ENCODE measurements at places on chromosomes 4 and X.
A peak's percentile ranks its signal among the peaks of the same experiment; 100 is the strongest.

GRCh38 chr4:181548873-181549575 is 694.2 kb upstream of the TENM3 start:
- DNase-seq = no peak

DNA sequence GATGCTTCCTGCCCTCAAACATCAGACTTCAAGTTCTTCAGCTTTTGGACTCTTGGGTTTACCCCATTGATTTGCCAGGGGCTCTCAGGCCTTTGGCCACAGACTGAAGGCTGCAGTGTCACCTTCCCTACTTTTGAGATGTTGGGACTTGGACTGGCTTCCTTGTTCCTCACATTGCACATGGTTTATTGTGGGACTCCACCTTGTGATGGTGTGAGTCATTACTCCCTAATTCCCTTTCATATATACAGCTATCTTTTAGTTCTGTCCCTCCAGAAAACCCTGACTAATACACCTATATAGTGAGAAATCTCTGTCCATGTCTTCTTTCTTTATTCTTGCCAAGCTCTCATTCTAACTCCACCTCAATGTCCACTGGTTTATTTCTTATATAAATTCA is 736.9 kb upstream of the HS3ST1 start:
- no peak for DNase-seq

DNA sequence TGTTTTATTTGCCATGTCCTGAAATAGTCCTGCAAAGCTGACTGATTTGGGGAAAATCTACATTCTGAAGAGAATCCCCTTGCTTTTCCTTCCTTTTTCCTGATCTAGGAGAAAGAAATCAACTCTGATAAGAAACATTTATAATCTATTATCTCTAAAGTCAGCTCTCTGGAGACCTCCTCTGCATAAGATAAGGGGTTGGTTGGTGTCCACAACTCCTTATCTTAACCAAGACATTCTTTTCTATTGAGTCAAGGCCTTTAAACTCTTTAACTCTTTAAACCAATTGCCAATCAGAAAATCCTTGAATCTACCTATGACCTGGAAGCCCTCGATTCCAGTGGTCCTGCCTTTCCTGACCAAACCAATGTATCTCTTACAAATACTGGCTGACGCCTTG is 373.6 kb upstream of the RASGEF1B start:
- DNase-seq = no peak

GRCh38 chr4:182649698-182650477 is 267.3 kb downstream of the DCTD start:
- DNase-seq = no peak

GRCh38 chr4:94363136-94363655 is 20.6 kb upstream of the HPGDS start:
- no peak for DNase-seq

- DNase-seq = no peak
Observed at GRCh38 chr4:146486565-146486964, 35.2 kb downstream of the SLC10A7 start.

DNA sequence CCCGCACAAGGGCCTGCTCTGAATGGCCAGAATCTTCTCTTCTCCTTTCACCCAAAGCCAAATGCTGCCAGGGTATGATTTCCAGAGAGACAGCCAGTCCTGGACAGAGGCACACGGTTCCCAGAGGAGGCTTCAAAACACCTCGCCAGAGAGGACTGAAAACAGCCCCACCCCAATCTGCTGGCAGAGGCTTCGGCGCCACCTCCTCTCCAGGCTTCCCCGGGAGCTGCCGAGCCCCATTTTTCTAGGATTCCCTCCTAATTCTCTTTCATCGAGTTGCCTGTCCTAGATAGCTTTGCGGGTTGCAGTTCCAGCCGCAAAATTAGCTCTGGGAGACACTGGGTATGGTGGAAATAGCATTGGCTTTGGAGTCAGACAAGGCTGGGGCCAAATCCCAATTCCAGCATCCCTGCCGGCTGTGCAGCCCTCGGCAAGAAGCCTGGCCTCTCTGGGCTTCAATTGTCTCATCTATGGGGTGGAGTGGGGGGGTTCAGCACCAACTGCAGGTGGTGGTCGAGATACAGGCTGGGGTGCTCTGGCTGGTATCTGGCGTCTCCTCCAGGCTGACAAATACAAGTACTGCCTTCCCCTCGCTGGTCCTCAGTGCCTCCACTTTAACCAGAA is 22.6 kb downstream of the PPP2R2C start:
- no peak for DNase-seq

- no peak for DNase-seq
Observed at GRCh38 chrX:43998374-43998773, 25.2 kb upstream of the NDP start.

DNA sequence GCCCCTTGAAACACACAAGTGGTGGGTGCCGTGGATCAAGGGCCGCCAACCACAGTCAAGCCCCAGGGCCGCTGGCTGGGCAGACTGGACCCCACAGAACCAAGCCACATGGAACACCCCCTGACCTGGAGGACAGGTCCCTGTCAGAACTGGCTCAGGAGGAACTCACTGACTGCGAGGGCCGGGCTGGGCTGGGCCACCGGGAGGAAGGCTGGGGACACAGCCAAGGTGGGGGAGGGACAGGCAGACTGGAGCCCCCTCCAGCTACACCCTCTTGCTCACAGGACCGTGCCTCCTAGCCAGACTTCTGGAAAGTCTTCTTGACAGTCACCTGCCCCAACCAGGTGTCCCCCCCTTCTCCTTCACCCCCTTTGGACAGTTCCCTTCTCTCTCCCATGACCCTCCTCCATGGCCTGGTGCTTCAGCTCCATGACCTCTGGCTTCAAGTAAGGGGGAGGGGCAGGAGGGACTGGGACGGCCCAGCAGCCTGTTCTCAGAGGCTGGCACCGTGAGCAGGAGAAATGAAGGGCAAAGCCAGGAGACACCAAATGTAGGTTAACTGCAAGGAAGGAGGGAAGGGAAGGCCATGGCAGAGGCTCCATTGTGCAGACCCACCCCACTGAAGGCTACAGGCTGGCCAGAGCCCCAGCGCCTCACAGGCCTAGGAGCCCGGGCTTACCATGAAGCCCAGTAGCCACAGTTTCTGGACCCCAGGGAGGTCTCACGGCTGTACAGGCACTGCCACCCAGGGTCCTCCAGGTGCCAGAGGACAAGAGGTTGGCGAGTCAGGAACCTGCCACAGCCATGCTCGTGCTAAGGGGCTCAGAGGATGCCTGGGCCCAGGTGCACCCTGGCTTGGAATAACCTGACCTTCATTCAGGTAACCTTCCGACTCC is 22.6 kb upstream of the DUSP9 start:
- DNase-seq = no peak

DNA sequence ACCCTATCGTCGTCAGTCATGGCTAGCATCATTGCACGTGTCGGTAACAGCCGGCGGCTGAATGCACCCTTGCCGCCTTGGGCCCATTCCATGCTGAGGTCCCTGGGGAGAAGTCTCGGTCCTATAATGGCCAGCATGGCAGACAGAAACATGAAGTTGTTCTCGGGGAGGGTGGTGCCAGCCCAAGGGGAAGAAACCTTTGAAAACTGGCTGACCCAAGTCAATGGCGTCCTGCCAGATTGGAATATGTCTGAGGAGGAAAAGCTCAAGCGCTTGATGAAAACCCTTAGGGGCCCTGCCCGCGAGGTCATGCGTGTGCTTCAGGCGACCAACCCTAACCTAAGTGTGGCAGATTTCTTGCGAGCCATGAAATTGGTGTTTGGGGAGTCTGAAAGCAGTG is 1.6 kb downstream of the ZCCHC12 start:
- DNase-seq = no peak

DNA sequence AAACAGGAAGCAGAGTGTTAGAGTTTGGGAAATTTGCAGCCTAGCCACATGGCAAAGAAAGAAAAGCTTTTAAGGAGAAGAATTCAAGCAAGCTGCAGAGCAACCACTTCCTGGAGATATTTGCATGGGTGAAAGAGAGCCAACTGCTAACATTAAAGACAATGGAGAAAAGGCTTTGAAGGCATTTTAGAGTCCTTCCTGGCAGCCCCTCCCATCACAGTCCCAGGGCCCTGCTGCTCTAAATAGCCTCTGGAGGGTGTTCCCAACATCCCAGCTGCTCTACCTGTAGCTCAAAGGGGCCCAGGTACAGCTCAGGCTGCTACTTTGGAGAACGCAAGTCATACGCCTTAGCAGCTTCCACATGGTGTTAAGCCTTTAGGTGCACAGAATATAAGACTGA is 235.9 kb upstream of the FMR1 start:
- no peak for DNase-seq

GRCh38 chr4:52588771-52589591 is 70.1 kb downstream of the USP46 start:
- DNase-seq = no peak

GRCh38 chr4:78878031-78878430 is 61.2 kb downstream of the PAQR3 start:
- no peak for DNase-seq

DNA sequence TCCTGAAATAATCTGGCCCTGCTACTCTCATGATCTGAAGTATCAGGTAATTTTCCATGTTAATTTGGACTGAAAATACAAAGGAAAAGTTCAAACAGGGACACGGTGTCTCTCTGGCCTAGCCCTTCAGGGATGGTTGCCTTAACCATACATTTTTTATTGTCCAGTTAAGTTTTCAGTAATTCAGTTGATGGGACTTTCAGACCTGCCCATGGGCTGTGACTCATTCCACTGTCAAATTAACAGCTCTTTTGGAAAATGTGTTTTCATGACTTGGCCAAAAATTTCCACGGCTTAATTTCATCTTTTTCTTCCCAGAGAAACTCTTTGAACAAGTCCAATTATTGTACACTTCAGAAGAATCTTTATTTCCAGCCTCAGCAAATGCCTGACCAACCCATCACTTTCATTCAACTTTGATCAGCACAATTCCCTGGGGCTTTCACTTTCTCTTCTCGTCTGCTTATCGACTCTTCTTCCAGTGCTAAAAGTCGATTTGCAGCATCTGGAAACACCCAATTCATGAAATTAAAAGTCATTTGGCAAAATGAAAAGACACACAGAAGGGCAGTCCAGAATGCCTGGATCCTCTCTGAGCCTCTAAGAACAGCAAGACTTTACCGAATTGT is 293.9 kb downstream of the RAB28 start:
- no peak for DNase-seq

DNA sequence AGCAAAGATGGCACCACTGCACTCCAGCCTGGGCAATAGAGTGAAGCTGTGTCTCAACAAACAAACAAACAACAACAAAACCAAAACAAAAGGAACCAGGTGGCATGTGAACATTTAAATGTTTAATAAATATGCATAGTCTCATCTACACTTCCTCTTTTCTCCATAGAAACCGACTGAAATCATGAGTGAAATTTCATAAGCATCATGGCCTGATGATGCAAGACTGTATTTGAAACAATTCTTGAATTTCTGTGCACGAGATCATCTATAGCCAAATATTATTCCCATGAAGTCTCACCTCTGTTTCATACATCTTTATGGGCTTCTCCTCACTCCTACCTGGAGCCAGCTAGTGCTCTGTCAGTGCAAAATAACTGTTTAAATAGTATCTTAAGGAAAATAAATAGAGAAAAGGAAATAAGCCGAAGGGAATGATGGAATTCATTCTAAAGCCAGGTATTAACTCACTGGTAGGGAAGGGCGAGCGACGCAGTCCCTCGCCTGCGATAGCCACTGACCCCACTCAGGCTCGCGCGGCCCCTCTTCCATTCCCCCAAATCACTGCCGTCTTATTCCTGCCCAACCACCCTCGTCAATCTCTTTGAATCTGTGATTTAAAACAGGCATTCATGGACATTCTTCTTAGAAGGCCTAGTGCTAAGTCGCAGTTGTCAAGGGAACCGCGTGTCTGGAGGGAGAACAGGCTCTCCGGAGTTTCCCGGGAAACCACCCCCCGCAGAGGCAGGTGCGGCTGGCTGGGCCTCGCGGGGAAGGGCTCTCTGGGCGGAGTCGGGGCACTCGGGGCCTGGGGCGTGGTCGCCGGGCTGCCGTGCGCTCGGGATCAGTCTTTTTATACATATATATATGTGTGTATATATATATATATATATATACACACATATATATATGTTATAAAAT is 52.4 kb upstream of the TRIM2 start:
- DNase-seq = peak; percentile 51

GRCh38 chr4:55107054-55107453 is 18.3 kb downstream of the KDR start:
- no peak for DNase-seq

DNA sequence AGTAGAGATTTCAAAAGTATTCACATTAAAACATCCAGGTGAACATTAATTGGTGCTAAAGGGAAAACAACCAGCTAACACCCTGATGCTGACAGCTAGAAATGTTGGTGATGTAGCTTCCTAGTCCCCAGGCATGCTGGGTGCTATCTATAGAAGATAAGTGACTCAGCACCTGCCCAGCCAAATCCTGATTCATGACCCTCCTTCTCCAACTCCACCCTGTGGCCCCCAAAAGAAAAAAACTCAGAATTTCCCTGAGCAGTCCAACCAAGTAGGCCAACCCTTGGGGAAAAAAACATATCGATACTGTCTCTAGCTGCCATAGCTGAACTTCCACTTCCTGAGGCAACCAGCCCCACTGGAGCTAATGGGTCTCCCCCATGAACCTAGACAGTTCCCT is 197.6 kb upstream of the KLF3 start:
- no peak for DNase-seq

Measured in stimulated activated CD4-positive, alpha-beta T cell treated with anti-CD3 and anti-CD28 coated beads, TNF-alpha, amount 100 ng/mL, for 24 hours (primary cell).